ENCODE measurements at places on chromosomes 1 and 21.

DNA sequence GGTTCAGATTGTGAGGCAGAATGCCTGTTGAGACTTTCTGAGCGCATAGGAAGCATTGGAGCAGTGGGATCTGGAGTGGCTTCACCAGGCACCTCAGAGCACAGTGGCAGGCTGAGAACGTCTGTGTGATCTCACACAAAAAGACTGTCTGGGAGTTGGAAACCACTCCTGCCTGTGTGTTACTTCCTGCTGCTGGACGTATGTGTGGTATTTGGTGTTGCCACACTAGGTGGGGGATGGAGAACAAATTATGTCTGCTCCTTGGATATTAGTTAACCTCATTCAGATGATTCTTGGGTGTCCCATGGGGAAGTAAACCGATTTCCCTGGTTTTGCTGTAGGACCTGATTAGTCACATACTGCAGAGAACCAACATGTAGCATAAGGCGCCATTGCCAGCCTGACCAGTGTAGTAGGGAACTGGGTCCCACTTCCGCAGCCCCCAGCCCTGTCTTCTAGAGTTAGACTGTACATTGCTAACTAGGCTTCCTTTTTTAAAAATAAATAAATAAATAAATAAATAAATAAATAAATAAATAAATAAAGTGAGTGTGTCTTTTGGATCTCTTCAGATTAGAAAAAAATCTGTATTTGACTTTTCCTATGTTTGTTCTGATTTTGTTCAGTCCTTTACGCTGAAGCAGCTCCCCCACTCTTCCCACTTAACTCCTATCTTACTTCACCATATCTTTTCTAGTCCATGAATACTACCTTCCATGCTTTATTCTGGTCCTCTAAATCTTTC, 26.9 kb downstream of the UCK2 start:
- DNase-seq = peak; percentile 44

DNA sequence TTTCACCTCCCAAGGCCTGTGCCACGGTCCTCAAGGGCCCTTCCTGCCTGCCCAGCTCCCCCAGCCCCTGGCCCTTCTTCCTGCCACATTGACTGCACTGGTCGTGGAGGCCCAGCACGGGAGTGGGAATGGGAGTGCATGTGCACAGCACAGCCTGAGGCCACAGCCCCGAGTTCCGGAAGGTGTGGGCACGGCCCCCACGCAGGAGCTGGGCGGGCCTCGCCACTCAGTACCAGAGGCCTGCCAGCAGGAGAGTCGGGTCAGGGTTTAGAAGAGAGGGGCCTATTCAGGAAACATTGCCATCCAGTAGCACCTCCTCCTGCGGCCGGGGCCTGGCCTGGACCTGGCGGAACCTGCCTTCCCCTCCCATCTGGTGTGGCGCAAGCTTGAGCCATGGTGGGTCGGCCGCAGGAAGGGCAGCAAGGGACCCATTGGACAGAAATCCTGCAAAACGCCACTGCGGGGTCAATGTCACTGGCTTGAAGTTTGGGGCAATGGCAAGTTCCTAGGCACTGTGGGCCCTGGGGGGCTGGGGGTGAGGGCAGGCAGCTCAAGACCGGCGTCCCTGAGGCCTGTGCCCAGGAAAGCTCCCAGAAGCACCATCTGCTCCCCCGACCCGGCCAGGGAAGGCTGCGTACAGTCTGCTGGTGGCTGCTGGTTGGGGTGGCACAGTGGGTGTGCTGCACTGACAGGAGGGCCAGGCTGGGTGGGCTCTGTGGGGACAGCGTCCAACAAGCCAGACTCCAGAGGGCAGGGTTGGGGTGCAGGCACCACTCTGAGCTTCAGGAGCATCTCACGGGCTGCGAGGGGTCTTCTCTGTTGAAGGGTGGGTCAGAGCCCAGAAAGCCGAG, 1.8 kb upstream of the TMEM52 start:
- no peak for DNase-seq

DNA sequence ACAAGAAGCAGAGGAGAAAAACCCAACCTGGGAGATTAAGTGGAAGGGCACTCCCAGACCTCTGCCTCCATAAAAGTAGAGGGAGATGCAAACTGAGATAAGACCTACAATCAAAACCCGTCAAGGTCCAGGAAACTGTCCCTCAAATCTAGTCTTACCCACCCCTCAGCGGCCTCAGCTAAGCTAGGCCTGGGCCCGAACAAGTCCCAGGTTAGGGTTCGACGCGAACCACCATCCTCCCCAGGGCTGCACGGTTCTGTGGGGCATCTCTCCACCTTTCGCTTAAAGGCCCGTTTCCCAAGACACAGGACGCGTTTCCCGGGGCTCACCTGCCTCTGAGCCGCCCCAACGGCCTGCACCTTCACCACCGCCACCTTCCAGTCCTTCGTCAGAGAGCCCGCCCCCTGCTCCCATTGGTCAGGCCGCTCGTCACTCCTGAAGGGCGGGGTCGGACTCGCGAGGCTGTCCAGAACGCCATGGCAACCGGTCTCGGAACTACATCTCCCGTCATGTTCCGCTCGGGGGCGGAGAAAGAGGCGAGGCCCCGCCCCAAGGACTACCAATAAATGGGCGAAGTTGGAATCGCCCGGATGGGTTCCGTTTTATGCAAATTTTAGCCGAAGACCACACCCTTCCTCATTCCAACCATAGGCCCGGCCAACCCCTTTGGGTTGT, at the start of gene CRYZL1:
Gene CRYZL1, minus strand, starts transcription at position 390 of the 675 bp plus-strand sequence. CDS start 10,190 bp downstream, outside the sequence.
- DNase-seq = peak; percentile 100

DNA sequence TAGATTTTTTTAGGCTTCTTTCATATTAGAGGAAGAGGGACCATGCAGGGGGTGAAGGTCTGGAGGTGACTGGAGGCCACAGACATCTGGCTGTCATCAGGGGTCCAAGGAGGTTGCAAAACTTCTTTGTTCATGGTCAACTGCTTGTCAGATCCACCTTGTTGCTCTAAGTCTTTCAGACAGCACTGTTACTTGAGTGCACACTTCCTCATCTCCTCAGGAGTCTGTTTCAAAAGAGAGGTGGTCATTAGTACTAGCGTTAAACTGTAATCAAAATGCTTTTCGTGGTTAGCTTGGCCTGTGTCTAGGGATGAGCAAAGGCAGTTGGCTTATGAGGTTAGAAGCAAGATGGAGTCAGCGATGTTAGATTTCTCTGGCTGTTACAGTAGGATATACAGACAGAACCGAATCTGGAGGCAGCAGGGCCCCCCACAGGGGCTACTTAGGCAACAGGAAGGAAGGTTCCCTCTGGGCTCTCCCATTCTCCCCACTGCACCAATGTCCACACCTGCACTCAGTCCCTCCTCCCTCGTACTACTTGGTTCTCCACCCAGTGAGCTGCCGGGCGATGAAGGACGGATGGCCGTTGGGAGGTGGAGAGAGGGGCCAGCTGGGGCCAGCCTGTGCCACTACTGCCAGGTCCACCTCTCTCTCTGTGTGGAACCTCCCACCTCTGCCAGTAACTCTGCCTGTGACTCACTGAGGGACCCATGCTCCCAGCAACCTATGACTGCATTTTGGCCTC, 57.2 kb downstream of the TOR1AIP2 start:
- DNase-seq = peak; percentile 31

GRCh38 chr1:215748431-215748830, 181.3 kb downstream of the KCTD3 start:
- no peak for DNase-seq

GRCh38 chr1:45326627-45327623, at the start of gene HPDL:
HPDL (plus strand) TSS chr1:45326895; CDS start chr1:45327149, 254 bp downstream.
- peak; percentile 83 for DNase-seq

DNA sequence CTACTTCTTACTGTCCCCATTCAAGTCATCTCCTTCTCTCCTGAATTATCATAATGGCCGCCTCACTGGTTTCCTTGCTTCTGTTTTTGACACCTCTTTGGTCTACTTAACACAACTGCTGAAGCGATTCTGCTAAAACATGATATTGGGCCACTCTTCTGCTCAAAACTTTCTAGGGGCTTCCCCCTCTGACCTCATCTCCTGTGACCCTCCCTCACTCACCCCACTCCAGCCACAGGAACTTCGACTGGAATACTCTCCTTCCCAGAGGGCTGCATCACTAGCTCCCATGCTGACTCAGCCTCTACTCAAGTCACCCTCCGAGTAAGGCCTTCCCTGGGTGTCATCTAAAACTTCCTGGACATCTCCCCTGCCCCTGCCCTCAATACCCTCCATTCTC, 35.7 kb downstream of the NRIP1 start:
- no peak for DNase-seq

Data from activated CD8-positive, alpha-beta memory T cell treated with anti-CD3 and anti-CD28 coated beads, Interleukin-2, amount 10 ng/mL, durations not matched to agents 7 days and 5 days (primary cell).